ENCODE measurements at places on chromosomes 2 and 18.
A peak's percentile ranks its signal among the peaks of the same experiment; 100 is the strongest.

- no peak for DNase-seq
Observed at GRCh38 chr2:85753525-85754312, at the start of gene ATOH8. TSS of gene ATOH8 (plus strand) at chr2:85753991. CDS start at chr2:85754190, 199 bp downstream.

GRCh38 chr2:21939967-21940366 is 816.2 kb downstream of the TDRD15 start:
- peak; percentile 47 for DNase-seq

GRCh38 chr2:61770746-61771145 is 83.1 kb downstream of the FAM161A start:
- DNase-seq, result peak; percentile 62

GRCh38 chr2:237351046-237351445 is 62.9 kb downstream of the COL6A3 start:
- no peak for DNase-seq

DNA sequence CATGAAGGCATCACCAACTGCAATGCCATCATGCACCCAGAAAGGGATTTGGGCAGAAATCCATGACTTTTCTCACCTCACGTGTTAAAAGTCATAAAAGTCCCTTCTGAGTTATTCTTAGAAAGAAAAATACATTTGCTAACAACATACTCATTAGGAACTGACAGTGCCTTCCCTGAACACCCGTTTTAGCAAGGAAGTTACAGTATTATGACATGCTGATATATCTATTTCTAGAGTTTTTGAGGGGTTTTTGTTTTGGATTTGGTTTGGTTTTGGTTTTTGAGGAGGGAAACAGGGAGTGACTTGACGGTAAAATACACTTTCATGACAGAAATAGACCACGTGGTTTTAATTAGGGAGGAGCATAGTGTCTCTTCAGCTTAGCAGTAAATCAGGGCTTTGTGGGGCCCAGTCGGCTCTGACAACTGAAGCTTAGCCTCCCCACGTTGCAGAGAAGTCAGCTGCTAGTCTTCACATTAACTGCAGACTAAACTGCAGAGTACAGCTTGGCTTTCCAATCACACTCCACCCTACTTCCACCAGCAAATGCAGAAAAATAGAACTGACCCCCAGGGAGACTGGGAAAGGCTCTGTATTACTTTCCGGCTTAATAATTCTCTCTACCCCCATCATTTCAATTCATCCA is 141.4 kb downstream of the FAM124B start:
- DNase-seq, result no peak

DNA sequence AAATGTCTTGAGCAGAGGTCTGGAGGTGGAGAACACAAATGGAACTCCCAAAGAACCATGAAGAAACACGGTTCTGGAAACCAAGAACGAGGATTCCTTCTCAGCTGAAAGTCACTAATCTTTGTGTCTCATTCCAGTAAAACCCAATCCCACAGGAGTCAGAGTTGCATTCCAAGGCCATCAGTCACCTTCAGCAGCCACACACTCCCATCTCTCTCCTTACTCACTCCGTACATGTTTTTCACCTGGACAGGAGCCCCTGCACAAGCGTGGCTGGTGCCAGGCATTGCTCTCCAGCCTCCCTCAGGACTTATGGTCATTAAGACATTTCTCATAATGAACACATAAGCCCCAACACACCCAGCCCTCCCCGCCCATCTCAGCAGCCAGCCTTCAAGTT is 175.4 kb upstream of the SIX2 start:
- peak; percentile 75 for DNase-seq

GRCh38 chr2:68287580-68288441 is 31.9 kb downstream of the CNRIP1 start:
- DNase-seq, result no peak

DNA sequence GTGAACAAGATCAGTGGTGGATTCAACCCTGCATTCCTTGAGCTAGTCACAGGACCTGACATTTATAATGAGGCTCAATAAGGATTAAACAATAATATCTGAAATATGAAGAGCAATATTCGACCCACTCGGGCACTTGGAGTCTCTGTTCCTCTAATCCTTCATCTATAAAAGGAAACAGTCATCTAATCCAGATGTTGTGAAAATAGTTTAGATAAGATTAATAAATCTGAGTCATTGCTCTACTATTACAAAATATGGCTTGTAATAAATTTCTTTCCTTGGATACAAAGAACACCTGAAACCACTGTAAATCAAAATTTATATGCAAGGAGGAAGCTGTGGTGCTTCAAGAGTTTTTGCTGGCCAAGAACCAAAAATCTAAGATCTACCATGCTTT is 846.9 kb upstream of the ACVR2A start:
- no peak for DNase-seq

GRCh38 chr2:218310853-218311540 is 18.7 kb upstream of the TMBIM1 start:
- DNase-seq, result no peak

All from NCI-H226 (cell line).